Dermis lymphatic vessel endothelial cell (primary cell): ENCODE measurements at places on chromosomes 3 and 15. TPM values are rescaled to one million over a fixed set of nuclear protein-coding genes. Genes with fewer than 3 reads are reported as not detected.

TRAT1 gene
- total RNA-seq, result not detected in 2 replicates

GOLGA6L7 gene
- not detected in 2 replicates for total RNA-seq

KCTD6 gene
- 6.0 and 6.7 TPM in 2 replicates for total RNA-seq

EXD1 gene
- total RNA-seq, result not detected in 2 replicates
